Progenitor cell of endocrine pancreas (in vitro differentiated cells): ENCODE measurements at places on chromosomes 13 and 19.

- no peaks in the 10 kb centered on the region for H3K36me3 ChIP-seq
- H3K4me3 ChIP-seq: peak overlapping the region; percentile 80
- peak overlapping the region; percentile 96 for H3K27ac ChIP-seq
- peak; percentile 19 for DNase-seq
- peaks cover 9% of the 10 kb centered on the region for H3K4me1 ChIP-seq
These were observed 108.8 kb downstream of the KCTD15 start for GRCh38 chr19:33905473-33905936.

- no peaks in the 10 kb centered on the region for H3K27me3 ChIP-seq
- H3K27ac ChIP-seq: no peak overlapping the region
- H3K36me3 ChIP-seq: no peaks in the 10 kb centered on the region
These were observed 687.8 kb downstream of the EFNB2 start for GRCh38 chr13:105847527-105848291.

DNA sequence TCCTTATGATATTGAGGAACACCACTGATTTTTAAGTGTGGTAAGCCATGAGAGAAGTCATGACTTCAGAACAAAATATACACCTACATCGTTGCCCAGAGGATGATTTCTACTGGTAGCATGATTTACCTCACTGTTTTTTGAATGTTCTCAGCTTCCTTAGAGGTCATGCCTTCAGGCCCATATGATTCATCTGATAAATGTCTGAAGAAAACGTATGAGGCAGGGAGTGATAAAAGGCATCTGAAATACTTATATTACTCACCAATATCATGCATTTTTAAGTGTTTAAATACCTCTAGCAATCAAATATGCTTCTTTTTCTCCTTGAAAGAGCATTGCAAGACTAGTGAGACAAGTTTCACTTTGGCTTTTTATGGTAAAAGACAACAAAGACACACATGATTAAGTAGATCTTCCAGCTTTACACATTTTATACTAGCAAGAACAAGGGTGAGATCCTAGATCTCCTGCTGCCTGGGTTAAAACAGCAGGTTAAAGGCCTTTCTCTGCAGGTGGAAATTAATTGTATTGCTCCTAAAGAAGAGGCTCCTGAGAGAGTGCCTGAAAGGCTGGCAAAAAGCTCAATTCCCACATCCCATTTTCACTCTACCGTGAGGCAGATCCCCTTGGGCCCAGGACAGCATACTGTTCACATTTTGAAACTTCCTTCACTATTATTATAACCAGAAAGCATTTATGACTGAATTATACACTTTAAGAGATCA lies 432.4 kb downstream of the SLITRK1 start:
- no peak overlapping the region for H3K27ac ChIP-seq
- no peak for DNase-seq
- no peak overlapping the region for H3K4me3 ChIP-seq
- no peaks in the 10 kb centered on the region for H3K4me1 ChIP-seq
- H3K27me3 ChIP-seq: no peaks in the 10 kb centered on the region

GRCh38 chr19:1865172-1866010 lies 2.0 kb upstream of the KLF16 start:
- no peak overlapping the region for H3K27ac ChIP-seq
- peak overlapping the region; percentile 41 for H3K4me3 ChIP-seq
- H3K27me3 ChIP-seq: peaks cover 17% of the 10 kb centered on the region
- no peaks in the 10 kb centered on the region for H3K36me3 ChIP-seq

- H3K4me3 ChIP-seq: no peak overlapping the region
- DNase-seq: no peak
- H3K27ac ChIP-seq: no peak overlapping the region
- peaks cover 9% of the 10 kb centered on the region for H3K27me3 ChIP-seq
These were observed 368.8 kb upstream of the TSHZ3 start for GRCh38 chr19:31718032-31718431.

- no peak for DNase-seq
- no peak overlapping the region for H3K4me3 ChIP-seq
- peaks cover 9% of the 10 kb centered on the region for H3K36me3 ChIP-seq
- no peaks in the 10 kb centered on the region for H3K27me3 ChIP-seq
These were observed 13.9 kb downstream of the TBC1D4 start for GRCh38 chr13:75468098-75468497.

DNA sequence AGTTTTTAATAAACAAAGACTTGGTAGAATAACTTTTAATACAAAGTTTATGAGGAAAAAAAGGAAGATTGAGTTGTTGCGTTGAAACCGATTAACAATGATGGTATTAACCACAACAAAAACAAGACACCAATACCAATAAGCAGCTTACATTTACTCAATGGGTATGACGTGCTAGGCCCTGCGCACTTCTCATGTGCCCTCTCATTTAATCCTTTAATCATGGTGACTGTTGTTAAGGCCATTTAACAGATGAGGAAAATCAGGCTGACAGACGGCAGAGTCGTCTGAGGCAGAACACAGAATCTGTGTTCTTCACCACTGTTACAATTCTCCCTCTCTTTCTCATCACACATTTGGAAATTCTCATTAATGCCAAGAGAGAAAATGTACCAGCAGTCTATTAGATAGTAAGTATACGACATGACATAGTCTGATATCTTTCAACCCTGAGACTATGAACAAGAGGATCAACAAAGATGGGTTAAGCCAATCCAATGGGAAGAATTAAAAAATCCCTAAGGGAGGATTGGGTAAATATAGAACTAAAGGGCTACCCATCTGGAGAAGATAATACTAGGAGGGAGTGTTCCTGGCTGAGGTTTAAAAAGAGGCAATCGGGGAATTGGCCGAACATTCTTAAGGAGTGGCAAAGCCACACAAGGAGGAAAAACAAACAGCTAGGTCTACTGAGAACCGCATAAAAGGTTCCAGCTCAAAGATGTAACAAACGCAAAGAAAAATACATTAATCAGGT lies 54.0 kb downstream of the DOCK9 start:
- no peak overlapping the region for H3K4me3 ChIP-seq
- peaks cover 5% of the 10 kb centered on the region for H3K36me3 ChIP-seq
- no peak overlapping the region for H3K27ac ChIP-seq
- H3K27me3 ChIP-seq: no peaks in the 10 kb centered on the region

DNA sequence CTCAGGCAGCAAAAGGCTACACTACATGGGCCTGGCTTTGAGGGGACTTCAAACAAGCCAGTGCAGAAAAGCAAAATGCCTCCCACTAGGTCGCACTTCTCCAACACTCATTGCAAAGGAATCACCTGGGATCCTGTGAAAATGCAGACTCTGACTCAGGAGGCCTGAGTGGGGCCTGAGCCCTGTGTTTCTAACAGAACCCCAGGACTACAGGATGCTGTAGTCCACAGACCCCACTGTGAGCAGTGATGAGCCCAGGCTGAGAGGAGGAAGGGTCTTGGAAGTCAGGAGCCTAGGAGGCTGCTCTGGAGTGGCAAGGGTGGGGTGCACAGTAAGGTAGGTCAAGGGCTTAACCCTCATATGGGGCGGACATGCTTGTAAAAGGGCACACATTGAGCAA lies 46.7 kb upstream of the SERP2 start:
- DNase-seq: no peak
- H3K36me3 ChIP-seq: peaks cover 1% of the 10 kb centered on the region
- H3K27me3 ChIP-seq: peaks cover 4% of the 10 kb centered on the region
- H3K4me1 ChIP-seq: peaks cover 2% of the 10 kb centered on the region
- H3K27ac ChIP-seq: no peak overlapping the region
- H3K4me3 ChIP-seq: no peak overlapping the region

DNA sequence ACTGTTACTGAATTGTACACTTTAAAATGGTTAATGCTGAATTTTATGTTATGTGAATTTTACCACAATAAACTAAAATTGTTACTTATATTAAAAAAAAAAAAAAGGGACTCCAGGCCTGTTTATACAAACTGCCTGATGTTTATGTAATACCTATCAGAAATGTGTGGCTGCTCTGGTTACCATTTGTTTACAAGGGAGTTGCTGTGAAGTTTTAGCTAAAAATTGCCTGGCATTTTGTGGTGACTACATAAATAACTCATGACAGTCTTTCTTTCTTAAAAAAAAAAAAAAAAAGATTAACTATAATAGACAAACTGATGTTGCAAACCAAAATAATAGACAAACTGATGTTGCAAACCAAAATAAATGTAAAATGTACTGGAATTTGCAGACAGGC lies 71.8 kb downstream of the CDADC1 start:
- no peak overlapping the region for H3K27ac ChIP-seq
- DNase-seq: no peak
- H3K4me1 ChIP-seq: no peaks in the 10 kb centered on the region
- no peaks in the 10 kb centered on the region for H3K27me3 ChIP-seq
- H3K4me3 ChIP-seq: no peak overlapping the region
- peaks cover 4% of the 10 kb centered on the region for H3K36me3 ChIP-seq

- DNase-seq: no peak
- H3K36me3 ChIP-seq: no peaks in the 10 kb centered on the region
- no peaks in the 10 kb centered on the region for H3K4me1 ChIP-seq
- no peak overlapping the region for H3K4me3 ChIP-seq
These were observed 80.2 kb downstream of the SPACA7 start for GRCh38 chr13:112456138-112457056.

GRCh38 chr19:10013834-10014618 lies 743 bp downstream of the RDH8 start:
- peaks cover 3% of the 10 kb centered on the region for H3K4me1 ChIP-seq
- no peak overlapping the region for H3K4me3 ChIP-seq
- H3K27ac ChIP-seq: no peak overlapping the region
- H3K27me3 ChIP-seq: peaks cover 54% of the 10 kb centered on the region

- H3K4me3 ChIP-seq: no peak overlapping the region
- peaks cover 32% of the 10 kb centered on the region for H3K27me3 ChIP-seq
- no peak overlapping the region for H3K27ac ChIP-seq
These were observed 75.0 kb downstream of the TEX26 start for GRCh38 chr13:31007417-31007816.

GRCh38 chr13:96397807-96398206 lies 307.9 kb downstream of the HS6ST3 start:
- H3K27me3 ChIP-seq: no peaks in the 10 kb centered on the region
- no peak overlapping the region for H3K27ac ChIP-seq
- no peak for DNase-seq
- no peak overlapping the region for H3K4me3 ChIP-seq
- H3K4me1 ChIP-seq: peaks cover 2% of the 10 kb centered on the region

DNA sequence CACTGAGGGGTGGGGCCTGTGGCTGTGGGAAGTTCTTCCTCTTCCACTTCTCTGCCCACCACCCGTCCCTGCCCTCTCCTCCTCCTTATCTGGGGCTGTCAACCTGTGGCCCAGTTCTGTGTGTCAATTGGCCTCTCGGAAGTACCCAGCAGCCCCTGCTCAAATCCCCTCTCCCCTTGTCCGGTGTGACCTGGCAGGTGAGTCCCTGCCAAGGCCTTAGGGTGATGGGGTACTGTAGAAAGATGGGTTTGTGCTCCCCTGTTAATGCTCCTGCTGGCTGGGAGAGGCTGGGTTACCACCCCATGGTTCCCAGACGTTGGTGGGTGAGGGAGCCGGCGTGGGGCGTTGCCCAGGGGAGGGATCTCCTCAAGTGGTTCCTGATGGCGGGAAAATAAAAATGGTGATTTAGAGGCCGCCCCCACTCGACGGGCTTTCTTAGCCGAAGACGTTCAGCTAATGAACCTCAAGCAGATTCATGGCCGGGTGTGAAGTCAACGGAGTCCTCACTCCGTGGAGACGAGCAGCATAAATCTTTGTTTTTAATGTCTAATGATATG lies 141.2 kb downstream of the URI1 start:
- peaks cover 2% of the 10 kb centered on the region for H3K4me1 ChIP-seq
- H3K36me3 ChIP-seq: no peaks in the 10 kb centered on the region
- no peak overlapping the region for H3K4me3 ChIP-seq
- no peak for DNase-seq
- peak overlapping the region; percentile 49 for H3K27ac ChIP-seq
- peaks cover 16% of the 10 kb centered on the region for H3K27me3 ChIP-seq

DNA sequence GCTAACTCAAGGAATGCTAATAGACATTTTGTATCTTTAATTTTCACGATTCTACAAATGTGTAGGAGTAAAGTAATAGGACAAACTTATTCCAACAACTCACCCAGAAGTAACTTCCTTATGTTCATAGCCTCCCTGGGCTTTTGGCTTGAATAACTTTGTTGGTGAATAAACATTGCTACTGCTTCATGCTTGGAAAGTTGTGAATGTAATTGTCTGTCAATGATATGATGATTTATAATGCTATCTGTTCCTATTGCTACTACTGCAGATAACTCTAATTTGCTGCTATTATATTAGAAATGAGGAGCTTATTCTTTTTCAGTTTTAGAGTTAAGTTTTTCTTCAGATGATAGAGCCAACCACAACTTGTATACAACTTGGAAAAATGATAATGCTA lies 307.7 kb downstream of the PCDH9 start:
- peaks cover 4% of the 10 kb centered on the region for H3K4me1 ChIP-seq
- no peak overlapping the region for H3K27ac ChIP-seq
- DNase-seq: no peak
- H3K27me3 ChIP-seq: no peaks in the 10 kb centered on the region

GRCh38 chr19:29085630-29086029 lies 127.3 kb downstream of the UQCRFS1 start:
- H3K27me3 ChIP-seq: peaks cover 41% of the 10 kb centered on the region
- no peak for DNase-seq
- H3K4me3 ChIP-seq: no peak overlapping the region
- no peaks in the 10 kb centered on the region for H3K36me3 ChIP-seq

- peak within 1 kb of the TSS; percentile 70 for H3K27ac ChIP-seq
- peaks cover 12% of the 10 kb centered on the region for H3K4me1 ChIP-seq
- peak; percentile 90 for DNase-seq
- H3K27me3 ChIP-seq: peaks cover 10% of the 10 kb centered on the region
- peak within 1 kb of the TSS; percentile 71 for H3K4me3 ChIP-seq
These were observed at the start of gene PBX4 for GRCh38 chr19:19618219-19619051. Gene PBX4 (minus strand): TSS chr19:19618687. CDS start chr19:19618629, 58 bp downstream.

GRCh38 chr13:84865783-84866221 lies 933.4 kb downstream of the SLITRK6 start:
- H3K36me3 ChIP-seq: no peaks in the 10 kb centered on the region
- no peak overlapping the region for H3K4me3 ChIP-seq
- no peak for DNase-seq

GRCh38 chr13:41267106-41267505 lies 3.7 kb upstream of the MTRF1 start:
- H3K36me3 ChIP-seq: peaks cover 8% of the 10 kb centered on the region
- H3K27ac ChIP-seq: no peak overlapping the region
- H3K27me3 ChIP-seq: no peaks in the 10 kb centered on the region

GRCh38 chr19:13887517-13887916 lies 10.6 kb downstream of the NANOS3 start:
- H3K36me3 ChIP-seq: no peaks in the 10 kb centered on the region
- no peak overlapping the region for H3K4me3 ChIP-seq
- DNase-seq: no peak
- no peak overlapping the region for H3K27ac ChIP-seq
- H3K27me3 ChIP-seq: no peaks in the 10 kb centered on the region

DNA sequence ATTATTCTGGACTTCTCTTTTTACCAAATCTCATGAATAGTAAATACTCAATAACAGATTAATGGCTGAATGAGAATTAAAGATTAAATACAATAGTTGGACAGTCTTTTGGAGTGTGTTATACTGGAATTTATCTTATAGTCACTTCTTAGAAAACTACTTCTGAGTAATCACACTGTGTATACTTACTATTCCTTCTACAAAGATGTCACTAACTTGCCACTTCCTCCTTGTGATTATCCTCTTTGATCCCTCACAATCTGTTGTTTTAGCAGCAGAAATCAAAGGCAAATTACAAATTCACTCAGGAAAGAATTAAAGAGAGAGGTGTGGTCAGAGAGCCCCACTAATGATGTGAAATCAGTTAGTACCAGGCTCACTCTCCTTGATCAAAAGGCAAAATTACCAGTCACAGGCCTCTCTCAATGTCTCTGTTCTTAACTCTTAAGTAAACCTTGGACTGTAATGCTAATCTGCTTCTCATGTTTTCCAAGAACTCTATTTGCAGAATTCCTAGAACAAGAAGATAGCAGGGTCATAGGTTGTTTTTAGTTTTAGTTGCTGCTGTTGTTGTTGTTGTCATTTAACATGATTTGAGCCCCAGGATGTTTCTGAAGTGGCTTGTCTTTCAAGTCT lies 37.3 kb upstream of the FNDC3A start:
- no peaks in the 10 kb centered on the region for H3K27me3 ChIP-seq
- no peak overlapping the region for H3K4me3 ChIP-seq
- DNase-seq: no peak
- H3K4me1 ChIP-seq: peaks cover 13% of the 10 kb centered on the region
- no peak overlapping the region for H3K27ac ChIP-seq
